EH (cell line): ENCODE measurements at places on chromosomes 4 and X.

GRCh38 chrX:144627947-144628346 is 619.4 kb upstream of the SPANXN1 start:
- DNase-seq: no peak

DNA sequence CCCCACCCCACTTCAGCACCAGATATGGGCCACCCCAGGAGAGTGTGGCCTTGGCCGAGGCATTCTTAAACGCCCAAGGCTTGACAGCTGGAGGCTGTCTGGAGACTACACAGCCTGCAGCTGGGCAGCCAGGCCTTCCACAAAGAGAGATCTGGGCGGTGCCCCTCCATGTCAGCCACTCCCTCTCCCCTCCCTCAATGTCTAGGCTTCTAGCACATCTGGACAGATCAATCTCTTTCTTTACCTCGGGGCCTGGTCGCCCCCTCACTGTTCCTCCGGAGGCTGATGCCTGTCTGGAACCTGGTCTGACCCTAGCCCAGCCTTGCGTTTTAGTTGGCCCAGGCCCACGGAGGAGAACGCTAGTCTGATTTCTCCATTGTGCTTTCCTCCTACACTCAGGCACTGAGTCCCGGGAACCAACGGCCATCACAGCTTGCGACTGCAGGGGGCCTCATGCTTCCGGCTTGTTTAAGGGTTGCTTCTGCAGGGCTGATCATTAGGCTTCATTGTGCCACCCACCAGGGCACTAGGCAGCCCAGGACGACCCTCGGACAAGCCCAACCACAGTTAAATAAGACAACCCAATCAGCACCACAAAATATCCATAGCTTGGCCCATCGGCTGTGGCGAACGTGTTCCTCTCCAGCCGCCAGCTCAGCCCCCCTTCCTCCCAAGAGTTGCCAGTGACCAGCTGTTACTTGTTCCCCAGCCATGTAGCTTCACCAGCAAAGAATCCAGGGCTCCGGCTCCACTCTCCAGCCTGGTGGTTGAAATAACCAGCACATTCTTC is 200.6 kb downstream of the BCOR start:
- DNase-seq: peak; percentile 83

DNA sequence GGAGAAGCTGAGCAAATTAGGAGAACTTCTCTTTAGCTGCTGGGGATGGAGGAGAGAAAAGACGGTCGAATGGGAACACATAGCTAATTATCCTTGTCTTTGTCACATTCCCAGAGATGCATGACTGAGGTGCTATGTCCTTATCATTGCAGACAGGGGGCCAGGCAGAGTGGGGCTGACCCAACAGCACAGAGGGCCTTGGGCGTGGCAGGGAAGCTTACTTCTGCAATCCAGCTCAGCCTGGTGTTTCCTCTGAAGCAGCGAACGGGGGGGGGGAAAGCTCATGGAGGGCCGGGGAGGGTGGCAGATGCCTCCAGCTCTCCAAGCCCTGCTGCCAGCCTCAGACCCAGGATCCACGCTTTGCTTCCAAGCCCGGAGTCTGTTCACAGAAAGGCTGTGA is 50.8 kb upstream of the HOPX start:
- DNase-seq: no peak

DNA sequence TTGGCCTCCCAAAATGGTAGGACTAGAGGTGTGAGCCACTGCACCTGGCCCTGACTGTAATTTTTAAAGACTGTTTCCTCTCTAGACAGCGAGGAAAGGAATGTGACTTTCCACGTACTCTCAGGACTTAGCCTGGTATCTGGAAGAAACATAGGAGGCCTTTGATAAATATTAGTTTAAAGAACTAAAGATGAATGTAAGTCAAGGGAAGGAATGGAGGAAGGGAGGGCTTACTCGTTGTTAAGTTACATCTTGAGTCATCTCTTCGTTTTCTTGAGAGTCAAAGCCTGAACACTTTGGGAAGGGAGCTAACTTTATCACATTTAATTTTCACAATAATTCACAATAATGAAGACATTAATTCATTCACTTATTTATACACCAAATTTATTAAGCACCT is 7.2 kb upstream of the LNX1 start:
- no peak for DNase-seq

GRCh38 chr4:58935332-58935731 is 1825.1 kb upstream of the IGFBP7 start:
- no peak for DNase-seq

DNA sequence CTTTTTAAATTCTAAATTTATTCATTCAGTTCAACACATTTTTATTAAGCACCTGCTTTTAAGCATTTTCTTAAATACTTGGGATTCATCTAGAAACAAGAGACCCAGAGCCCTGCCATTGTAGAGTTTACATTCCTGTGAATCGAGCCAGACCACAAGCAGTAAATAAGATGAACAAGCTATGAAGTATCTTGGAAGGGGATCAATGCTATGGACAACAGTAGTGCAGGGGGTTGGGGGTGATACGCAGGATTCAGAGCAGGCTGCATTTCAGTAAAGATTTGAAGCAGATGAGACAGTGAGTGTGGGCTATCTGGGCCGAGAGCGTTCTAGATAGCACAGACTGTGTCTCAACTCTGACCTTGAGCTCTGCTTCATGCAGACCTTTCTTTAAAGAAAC is 35.1 kb downstream of the CLDN22 start:
- peak; percentile 82 for DNase-seq

DNA sequence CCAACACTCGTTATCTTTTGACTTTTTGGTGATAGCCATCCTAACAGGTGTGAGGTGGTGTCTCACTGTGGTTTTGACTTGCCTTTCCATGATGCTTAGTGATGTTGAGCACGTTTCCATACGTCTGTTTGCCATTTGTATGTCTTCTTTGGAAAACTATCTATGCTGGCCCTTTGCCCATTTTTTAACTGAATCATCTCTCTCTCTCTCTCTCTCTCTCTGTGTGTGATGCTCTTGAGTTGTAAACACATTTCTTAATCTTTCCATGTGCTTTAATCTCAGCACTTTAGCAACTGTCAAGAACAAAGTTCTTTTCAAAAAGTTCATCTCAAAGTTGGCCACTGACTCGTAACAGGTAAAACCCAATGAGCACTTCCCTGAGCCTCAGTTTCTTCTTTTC is 10.5 kb downstream of the SORBS2 start:
- DNase-seq: peak; percentile 8

DNA sequence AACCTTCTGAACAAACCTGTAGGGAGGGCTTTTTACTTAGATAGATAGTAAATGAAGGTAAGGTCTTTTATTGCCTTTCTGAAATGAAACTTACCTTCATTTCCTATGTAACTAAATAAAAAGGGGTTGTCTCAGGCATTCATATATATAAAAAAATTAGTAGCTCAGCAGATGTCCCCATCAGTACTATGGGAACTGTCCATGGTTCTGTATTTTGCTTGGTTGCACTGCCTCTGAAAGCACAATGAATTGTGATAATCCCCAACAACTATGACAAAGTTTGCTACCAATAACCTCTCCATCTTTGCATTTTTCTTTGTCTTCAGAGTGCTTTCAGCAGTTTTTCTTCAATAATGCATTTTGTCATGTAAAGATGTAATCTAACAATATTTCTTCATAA is 222.4 kb downstream of the SLIT2 start:
- peak; percentile 58 for DNase-seq

- no peak for DNase-seq
Measured at GRCh38 chr4:186826006-186826405, 102.3 kb upstream of the FAT1 start.

DNA sequence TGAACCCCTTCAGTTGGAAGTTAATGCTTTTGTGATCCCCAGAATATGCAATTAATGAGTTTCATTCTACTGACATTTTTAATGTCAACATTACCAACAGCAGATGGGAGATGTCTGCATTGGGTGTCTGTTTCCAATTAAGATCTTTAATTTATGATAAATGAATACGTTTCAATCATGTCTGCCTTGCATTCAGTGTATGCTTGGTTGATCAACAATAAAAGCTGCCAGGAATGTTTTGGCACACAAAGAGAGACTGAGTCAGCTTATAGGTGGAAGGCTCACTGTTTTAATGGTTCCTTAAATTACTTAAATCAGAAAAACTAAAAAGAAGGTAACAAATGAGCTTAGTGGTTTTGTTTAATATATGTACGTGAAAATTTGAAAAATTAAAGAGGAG is 359.9 kb upstream of the CNKSR2 start:
- DNase-seq: no peak

DNA sequence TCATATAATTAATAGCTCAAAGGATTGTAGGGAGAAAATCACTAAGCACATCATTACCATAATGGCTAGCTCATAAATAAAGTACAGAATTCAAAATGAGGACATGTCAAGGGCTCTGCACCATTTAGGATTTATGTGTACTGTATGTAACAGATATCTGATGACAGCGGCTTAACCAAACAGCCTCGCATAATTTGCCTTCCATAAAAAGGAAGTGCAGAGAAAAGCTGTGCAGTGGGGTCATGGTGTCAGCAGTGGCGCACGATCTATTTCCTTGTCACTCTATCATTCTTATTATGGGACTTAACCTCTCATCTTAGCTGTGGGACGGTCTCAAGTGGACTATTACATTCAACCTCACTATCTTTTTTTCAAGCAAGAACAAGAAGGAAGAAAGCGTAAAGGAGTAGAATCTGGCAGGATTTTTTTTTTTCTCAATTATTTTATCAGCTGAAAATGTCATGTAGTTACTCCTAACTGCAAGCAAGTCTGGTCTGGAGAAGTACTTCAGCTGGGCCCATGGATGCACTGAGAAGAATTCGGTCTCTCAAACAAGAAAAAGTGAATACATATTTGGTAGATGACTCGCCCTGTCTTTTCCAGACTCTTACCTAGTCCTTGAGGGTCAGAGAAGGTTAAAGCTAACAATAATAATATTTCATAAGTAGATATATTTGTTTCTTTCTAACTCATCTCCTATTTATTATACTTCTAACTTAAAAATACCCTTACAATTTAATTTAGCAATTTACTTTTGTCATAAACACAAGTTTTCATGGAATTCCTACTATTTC is 94.6 kb downstream of the COX18 start:
- DNase-seq: peak; percentile 76

DNA sequence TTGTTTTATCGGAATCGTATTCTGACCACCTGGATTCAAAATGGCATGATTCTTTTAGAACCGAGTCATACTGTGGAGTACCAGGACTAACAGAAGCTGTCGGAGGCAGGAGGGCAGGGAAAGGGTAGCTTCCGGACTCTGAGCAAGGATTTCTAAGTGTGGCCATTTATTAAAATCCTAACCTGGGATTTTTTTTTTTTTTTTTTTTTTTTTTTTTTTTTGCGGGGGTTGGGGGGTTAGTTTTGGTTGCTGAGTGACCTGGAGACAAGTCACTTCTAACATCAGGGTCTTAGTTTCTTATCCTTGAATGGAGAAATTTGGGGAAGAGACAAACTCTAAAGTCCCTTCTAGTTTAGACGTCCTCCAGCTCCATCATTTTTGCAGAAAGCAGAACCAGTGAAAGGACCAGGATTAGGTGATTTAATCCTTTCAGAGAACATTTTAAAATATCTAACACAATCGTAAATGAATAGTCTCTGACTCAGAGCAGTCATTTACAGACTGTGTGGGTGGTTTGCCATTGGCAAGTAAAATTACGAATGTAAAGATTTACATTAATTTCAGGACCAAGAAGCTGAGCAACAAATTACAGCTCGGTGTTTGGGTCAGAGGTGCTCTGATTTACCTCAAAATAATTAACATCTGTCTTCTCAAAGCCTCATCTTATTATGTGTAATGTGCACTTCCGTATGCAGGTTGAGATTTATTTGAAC is 7.3 kb downstream of the SLC25A5 start:
- no peak for DNase-seq

GRCh38 chr4:48467442-48467841 is 15.7 kb upstream of the SLC10A4 start:
- no peak for DNase-seq

GRCh38 chr4:177923888-177924287 is 481.7 kb upstream of the AGA start:
- DNase-seq: no peak

- DNase-seq: peak; percentile 71
Measured at GRCh38 chr4:107725281-107725859, 5.3 kb upstream of the PAPSS1 start.

GRCh38 chrX:78517124-78517523 is 142.0 kb downstream of the RTL3 start:
- DNase-seq: no peak

DNA sequence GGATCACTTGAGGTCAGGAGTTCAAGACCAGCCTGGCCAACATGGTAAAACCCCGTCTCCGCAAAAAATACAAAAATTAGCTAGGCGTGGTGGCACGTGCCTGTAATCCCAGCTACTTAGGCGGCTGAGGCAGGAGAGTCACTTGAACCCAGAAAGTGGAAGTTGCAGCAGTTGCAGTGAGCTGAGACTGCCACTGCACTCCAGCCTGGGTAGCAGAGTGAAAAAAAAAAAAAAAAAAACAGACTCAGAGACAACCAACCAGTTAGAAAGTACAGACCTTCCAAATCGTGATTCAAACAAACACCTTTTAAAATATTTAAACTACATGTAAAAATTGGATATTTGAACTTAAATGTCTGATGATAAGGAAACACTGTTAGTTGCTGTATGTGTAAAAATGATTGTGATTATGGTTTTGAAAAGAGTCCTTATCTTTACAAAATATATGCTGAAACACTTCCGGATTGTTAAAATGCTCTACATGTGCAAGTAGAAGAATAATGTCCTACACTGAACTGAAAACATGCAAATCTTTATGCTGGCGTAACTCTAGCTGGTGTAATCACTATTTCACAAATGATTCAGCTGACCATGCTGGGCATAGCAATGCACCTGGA is 37.8 kb downstream of the SH3KBP1 start:
- no peak for DNase-seq

DNA sequence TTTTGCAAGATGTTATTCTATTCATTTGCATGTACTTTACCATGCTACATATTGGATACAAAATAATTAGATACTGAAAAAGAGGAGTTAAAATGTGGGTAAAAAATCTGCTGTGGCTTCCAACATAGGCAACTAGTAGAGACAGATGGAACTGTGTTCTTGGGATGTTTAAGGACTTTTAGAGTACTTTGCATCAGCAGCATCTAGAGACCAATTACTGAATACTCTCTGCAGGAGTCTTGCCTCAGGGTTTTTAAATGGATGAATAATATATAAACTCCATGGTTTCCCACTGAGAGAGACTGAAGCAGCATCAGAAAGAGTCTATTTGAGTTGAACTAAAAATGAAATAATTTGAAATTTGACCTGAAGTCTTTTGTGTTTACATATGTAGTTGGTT is 676.7 kb downstream of the GALNTL6 start:
- DNase-seq: no peak

GRCh38 chrX:69968950-69969349 is 80.8 kb downstream of the AWAT2 start:
- DNase-seq: no peak

GRCh38 chr4:19417256-19417655 is 834.4 kb upstream of the SLIT2 start:
- DNase-seq: no peak
